Aorta (tissue), 5 donors: ENCODE measurements at places on chromosomes 5 and 9. TPM values are rescaled to one million over a fixed set of nuclear protein-coding genes. Genes with fewer than 3 reads are reported as not detected.

The PCDHGA10 gene
- 11.4 TPM for total RNA-seq

GRCh38 chr9:80158131-80158530 is 586.4 kb downstream of the TLE4 start:
- no peak for DNase-seq

- DNase-seq, result no peak
These were observed 83.9 kb downstream of the GOLPH3 start for GRCh38 chr5:32090026-32090754.

- no peak for DNase-seq
These were observed 161.5 kb downstream of the GABRB2 start for GRCh38 chr5:161385027-161385426.

GRCh38 chr5:141363952-141364660 is at the start of gene PCDHGA5:
TSS of gene PCDHGA5 (plus strand) at chr5:141364162. CDS start at chr5:141364331, 169 bp downstream.
- no peak for DNase-seq

DNA sequence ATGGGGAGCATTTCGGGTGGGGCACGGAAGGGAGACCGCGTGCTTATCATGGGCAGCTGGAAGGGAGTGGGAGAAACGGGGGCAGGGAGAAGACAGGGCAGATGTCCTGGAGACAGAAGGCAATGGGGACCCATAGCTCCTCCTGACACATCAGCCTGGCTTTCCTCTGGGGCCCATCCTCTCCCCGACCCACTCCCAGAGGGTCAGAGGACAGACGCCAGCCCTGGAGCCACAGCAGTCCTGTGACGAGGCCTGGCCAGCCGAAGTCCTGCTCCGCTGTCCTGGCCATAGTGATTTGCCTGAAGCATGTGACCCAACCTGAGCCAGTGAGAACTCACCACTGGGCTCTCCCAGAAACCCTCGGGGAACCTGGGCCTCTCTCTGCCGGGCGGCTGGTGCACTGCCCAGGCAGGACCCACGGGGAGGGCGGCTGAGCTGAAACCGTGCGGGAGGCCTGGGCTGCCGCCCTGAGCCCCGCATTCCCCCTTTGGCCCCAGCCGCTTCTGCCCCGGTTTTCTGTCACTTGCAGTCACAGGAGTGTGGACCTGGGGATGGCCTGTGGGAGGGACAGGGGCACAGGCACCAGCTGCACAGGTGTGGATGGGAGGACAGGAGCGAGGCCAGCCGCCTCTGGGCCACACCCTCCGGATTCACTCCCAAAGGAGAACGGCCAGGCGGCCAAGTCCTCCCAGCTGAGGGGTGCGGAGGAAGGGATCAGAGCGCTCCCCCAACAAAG is 19.8 kb downstream of the ADAMTS2 start:
- DNase-seq, result peak; percentile 74

DNA sequence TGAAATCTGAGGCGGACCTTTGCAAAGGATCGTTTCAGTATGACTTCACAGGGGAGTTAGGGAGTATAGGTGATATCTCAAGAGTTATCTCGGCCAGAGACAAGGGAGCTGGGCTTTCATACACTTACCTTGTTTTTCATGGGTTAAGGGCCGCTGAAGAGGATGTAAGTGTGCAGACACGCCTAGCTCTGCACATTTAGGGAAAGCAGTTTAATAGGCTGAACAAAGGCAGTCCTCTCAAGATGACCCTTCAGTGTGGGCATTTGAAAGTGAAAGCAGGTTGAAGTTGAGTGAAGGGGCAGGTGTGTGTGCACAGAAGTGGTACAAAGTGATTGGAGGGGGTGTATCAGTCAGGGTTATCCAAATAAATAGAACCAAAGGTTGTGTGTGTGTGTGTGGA is 33.1 kb upstream of the PRXL2C start:
- no peak for DNase-seq

The SLC6A7 gene
- total RNA-seq, result not detected

DNA sequence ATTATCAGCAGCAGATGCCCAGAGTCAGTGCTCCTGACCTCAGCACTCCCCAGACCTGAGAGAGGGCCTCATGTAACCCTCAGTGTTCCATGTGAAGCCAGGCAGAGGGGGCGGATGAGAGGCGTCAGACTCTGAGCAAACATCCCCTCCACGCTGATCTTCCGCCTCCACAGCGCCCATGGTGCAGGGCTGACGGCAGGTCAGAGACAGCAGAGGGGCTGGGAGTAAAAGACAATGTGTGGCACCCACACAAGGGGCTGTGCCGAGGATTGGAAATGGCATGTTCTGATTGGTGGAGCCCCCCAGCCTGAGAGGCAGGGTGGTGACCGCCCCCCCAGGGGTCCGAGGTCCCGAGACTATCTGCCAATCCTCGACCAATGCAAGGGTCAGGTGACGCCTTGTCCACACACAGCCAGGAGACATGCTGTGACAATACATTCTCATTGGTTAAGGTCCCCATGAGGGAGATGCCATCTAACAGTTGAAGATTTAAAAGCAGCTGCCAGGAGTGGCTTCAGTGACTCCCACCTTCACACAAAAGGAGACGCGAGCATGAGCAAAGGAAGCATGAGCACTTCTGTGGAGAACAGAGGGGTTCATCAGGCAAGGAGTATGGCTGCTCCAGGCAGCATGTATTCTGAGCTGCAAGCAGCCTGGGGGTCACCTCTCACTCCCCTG is 19.3 kb upstream of the SLC25A51 start:
- no peak for DNase-seq

- no peak for DNase-seq
These were observed 35.0 kb downstream of the MTX3 start for GRCh38 chr5:79955941-79956670.

DNA sequence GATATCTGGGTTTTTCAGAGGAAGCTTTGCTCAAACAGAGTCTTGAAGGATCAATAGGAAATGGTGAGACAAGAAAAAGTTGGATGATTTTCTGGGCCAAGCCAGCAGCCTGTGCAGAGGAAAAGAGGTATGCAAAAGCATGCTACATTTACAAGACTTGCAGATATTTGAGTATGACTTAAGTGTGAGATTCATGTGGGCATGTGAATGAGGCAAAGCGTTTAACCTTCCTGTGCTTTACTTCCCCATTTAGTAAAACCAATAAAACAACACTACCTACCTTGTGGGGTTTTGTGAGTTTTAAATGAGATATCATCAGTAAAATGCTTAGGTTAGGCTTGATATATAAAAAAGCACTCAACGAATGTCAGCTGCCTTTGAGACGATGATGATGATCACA is 58.1 kb downstream of the PIP5K1B start:
- DNase-seq, result no peak

GRCh38 chr9:17531642-17532254 is 47.1 kb upstream of the SH3GL2 start:
- DNase-seq, result no peak

DNA sequence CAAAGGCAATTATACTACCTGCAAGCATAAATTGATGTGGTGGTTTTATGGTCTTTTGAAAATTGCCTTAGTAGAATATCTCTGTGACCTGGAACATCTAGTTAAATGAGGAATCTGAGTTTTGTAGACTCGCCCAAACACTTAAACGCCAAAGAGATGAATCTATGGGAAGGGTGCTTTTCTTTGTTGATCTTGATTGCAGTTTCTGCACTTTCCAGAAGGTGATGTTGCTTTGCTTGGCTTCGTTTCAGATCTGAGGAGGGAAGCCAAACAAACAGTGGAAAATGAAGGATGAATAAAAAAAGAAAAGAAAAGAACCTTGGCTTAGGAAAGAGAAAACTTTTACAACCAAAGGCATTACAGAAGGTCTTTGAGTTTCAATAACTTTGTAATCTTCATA is 1021.2 kb downstream of the NR2F1-AS1 start:
- no peak for DNase-seq

The MARCHF11 gene
- not detected for total RNA-seq

The CCDC183 gene
- 0.45 TPM for total RNA-seq

- DNase-seq, result peak; percentile 11
These were observed 6.5 kb upstream of the NEK6 start for GRCh38 chr9:124251204-124251603.

GRCh38 chr9:23741351-23741750 is 84.7 kb downstream of the ELAVL2 start:
- no peak for DNase-seq

DNA sequence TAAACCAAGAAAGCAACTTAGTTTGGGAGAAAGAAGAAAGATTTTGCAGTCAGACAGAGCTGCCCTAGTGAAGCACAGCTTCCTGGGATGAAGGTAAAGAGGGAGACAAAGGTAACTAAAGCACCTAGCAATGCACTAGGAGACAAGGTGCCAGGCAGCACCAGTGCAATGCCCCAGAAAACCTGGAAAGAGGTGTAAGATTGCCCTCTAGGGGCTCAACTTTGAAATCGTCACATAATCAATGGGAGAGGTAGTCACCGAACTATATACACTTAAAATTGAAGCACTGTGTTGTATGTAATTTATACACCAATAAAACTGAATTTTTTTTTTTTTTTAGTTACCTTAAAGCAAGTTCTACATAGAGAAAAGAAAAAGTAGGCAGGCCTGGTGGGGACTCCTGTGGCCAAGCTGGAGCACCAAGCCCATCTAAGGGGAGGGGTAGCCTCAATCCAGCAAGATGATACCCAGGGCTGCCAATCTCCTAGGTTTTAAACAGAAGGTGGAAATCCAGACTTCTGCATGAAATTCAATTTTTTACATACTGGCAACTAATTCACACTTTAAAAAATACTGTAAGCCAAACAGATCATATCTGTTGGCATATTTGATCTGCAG is 48.2 kb downstream of the CDK5RAP2 start:
- DNase-seq, result no peak

DNA sequence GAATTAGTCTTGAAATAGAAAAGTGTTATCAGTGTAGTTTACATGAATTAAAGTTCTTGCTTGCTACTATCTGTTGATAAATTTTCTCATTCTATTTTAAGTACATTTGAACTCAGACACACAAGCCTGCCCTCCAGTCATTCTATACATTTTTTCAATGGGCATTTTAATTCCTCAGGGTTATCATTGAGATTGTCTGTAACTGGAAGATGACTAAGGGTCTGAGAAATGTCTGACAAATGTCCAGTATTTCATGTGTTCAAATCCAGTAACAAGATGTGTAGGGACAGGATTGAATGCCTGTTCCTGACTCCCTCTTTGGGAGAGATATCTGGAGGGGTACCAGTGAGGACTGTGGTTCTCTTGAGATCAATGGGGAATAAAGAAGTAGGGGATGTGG is 223.9 kb upstream of the ADAMTSL1 start:
- no peak for DNase-seq

The TICAM2 gene
- 8.3 TPM for total RNA-seq

The MRPL36 gene
- 28.5 TPM for total RNA-seq

- DNase-seq, result peak; percentile 34
These were observed 6.8 kb upstream of the CXXC5 start for GRCh38 chr5:139641116-139642080.

DNA sequence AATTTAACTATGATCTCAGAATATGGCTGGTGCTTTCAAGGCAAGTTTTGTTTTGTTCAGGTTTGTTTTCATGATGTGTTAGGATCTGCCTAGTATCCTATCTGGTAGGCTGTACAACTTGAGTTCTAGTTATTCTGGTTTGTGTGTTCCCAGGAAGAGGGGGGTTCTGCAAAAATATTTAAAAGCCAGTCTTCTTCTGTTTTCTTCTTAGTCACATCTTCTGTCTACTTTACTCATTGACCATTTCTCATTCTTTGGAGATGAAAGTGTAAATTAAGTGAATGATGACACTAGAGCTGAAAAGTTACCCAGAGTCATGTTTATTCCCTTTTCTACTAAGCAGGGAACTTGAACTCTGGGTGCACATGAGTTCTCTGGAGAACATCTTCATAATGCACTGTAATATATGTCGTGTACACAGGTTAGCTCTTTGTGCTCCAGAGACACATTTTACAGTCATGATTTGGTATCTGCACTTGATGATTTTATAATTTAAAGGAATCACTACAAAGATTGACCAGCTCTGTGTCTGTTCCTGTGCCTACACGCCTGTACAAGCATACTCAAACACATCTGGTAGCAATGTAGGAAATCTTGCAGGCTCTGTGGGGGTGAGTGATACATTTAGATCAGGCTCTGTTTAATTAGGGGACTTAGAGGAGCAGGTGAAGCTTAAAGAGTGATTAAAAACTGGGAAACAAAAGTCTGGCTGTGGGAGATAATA is 5.0 kb downstream of the SMAD5 start:
- no peak for DNase-seq

The DNAH5 gene
- 0.57 TPM for total RNA-seq

The KIF12 gene
- not detected for total RNA-seq

DNA sequence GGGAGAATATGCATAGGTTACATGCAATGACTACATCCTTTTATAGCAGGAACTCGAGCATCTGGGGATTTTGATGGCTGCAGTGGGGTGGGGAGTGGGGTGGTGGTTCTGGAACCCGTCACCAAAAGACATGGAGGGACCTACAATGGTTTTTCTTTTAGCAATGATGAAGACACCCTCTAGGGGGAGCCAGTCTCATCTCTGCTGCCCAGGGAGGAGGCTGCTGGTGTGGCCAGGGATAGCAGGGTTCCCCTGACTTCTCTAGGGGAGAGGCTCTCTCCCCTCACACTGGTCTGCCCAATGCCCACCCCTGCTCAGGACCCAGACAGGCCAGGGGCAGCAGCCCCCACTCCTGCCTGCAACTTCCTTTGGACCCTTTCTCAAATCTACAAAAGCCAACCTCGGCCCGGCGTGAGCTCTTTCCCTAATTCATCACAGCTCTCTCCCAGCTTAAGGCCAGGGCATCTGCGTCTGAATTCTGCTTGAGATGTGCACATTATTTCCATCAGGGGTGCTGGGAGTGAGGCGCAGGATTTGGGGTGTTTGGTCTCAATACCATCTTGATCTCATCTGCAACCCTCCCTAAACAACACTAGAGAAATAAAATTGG is 73.6 kb upstream of the RETREG1 start:
- no peak for DNase-seq

The ANXA2R gene
- 6.4 TPM for total RNA-seq

DNA sequence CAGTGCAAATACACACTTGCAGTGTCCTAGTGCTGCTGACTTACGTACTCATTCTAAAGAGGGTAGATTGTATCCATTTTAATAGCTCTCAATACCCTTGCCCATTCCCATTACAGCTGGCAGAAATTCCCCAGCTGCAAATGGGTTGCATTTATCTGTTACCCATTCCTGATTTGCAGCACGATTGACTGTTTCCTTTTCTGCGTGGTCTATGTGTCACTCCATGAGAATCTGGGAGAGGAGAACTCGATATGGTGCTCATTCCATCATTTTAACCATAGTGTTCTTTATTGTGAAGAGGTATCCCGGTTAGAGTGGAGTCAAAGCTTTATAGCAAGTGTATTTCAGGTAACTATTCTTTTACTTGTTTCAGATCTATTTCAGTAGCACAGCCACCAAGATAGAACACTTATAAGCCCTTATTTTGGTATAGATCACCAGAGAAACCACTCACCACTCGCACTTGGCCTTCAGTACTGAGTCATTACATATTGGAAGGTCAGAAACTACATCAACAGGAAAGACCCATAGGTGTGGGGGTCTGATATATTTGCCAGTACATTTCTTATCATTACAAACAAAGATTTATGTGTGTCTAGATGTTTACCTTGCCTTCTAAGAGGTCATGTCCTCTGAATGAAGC is 139.5 kb downstream of the MUSK start:
- no peak for DNase-seq

The IRGM gene
- total RNA-seq, result not detected

The DNAJC21 gene
- total RNA-seq, result 40.4 TPM

GRCh38 chr5:114360816-114361723 is 800 bp upstream of the KCNN2 start:
- peak; percentile 78 for DNase-seq

- DNase-seq, result no peak
These were observed 87.3 kb upstream of the ZNF618 start for GRCh38 chr9:113788616-113789330.

- DNase-seq, result no peak
These were observed 77.3 kb downstream of the UBE2QL1 start for GRCh38 chr5:6525910-6526309.

The CBY3 gene
- not detected for total RNA-seq

The PCDHB9 gene
- total RNA-seq, result 3.8 TPM

- DNase-seq, result no peak
These were observed 28.1 kb downstream of the SMARCA2 start for GRCh38 chr9:2043243-2043642.
